ENCODE measurements at places on chromosomes 1 and 21.
A peak's percentile ranks its signal among the peaks of the same experiment; 100 is the strongest.

DNA sequence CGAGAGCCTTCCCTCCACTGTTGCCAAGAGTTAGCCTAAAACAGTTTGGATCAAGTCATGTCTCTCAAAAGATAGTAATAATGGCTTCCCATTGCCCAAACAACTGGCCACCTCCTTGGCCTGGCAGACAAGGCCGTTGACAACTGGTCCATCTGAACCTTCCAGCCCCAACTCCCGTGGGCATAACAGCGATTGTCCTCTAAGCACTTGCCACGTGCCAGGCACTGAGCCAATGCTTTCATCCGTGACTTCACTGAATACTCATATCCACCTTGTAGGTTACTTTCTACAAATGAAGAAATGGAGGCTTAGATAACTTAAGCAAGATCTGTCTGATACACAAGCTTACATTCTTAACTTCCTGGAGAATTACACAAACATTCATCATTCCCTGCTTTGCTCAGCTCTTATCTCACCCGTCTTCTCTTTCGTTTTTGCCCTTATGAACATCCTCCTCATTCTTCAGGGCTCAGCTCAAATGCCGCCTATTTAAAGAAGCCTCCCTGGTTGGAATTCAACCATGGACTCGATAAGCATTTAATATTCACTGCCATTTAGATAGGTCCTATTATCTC, 106.4 kb downstream of the KCND3 start:
- DNase-seq: no peak

- no peak for DNase-seq
Measured at GRCh38 chr1:76268341-76268740, 193.8 kb downstream of the ST6GALNAC3 start.

GRCh38 chr21:44089001-44089911, 17.9 kb upstream of the PWP2 start:
- DNase-seq: peak; percentile 39

DNA sequence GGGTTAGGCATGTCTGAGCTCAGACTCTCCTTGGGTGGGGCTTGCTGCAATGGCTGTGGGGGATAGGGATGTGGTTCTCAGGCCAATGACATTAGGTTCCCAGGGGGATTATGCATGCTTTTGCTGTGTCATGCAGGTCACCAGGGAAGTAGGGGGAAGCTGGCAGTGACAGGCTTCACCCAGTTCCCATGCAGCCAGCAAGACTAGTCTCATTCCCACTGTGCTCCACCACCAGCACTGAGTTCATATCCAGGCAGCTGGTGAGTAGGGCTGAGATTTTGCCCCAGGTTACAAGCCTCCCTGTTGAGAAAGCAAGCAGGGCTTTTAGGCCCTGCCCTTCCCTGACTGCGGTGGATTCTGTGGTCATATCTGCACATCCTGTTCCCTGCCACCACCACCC, 32.1 kb upstream of the PLA2G5 start:
- DNase-seq: no peak

DNA sequence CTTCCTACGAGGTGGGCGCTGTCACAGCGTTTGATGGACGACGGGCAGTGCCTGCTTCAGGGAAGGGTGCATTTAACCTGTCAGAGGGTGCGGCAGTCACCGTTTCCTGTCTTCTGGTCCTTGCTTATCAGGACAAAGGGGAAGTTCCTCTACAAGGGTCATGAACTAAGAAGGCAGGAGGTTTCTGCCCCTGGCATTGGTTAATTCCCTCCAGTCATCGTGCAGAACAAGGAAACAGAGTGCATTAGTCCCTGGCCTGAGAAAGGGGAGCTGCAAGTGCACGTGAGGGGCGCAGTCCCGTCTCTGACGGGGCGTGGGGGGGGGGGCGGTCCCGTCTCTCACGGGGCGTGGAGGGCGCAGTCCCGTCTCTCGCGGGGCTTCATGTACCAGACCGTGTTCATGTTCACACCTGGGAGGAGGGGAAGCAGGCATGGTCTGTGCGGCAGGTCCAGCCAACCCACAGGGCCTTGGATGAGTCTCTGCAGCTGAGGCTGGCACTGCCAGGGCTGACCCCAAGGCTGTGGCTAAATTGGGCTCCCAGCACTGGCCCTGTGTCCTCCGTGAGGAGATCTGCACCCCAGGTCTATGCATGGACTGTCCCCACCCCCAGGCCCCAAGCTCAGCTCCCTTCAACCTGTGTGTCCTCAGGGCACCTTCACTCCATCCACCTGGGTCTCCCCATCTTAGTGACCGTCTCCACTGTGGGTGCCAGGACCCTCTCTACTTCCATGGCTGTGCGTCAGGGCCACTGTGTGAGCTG, 89.2 kb upstream of the COL6A1 start:
- no peak for DNase-seq

- no peak for DNase-seq
Measured at GRCh38 chr21:15682186-15682895, 47.4 kb upstream of the USP25 start.

DNA sequence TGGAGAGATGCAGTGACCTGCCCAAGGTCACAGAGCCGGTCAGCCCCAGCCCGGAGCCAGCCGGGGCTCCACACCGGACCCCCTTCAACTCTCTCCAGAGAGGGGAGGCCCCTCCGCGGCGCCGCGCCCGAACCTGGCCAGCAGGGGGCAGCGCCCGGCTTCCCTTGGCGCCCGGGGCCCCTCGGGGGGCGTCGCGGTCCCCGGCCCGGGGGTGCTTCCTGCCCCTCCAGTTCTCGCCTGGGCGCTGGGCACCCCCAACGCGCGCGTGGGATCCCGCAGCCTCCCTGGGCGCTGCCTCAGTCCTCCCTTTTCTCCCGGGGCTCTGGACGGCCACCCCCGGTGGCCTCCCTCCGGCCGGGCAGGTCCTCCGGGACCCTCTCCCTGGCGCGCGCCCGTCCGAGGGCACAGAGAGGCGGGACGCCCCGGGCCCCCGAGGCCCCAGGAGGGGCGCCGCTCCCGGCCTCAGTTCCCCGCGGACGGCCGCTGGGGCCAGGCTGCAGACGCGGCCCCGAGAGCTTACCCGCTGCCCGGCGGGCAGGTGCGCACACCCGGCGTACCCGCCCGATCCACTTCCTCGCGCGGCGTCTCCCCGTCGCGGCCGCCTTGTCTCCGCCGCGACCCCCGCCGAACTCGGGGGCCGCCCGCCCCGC, 406 bp downstream of the HTR1D start:
- no peak for DNase-seq

GRCh38 chr1:187038784-187039183, 210.0 kb downstream of the PLA2G4A start:
- DNase-seq: no peak
